ENCODE measurements at places on chromosomes 4 and X.

GRCh38 chrX:23631136-23631535 lies 36.2 kb upstream of the PRDX4 start:
- DNase-seq: no peak

GRCh38 chr4:142378179-142378578 lies 467.9 kb downstream of the INPP4B start:
- DNase-seq: no peak

DNA sequence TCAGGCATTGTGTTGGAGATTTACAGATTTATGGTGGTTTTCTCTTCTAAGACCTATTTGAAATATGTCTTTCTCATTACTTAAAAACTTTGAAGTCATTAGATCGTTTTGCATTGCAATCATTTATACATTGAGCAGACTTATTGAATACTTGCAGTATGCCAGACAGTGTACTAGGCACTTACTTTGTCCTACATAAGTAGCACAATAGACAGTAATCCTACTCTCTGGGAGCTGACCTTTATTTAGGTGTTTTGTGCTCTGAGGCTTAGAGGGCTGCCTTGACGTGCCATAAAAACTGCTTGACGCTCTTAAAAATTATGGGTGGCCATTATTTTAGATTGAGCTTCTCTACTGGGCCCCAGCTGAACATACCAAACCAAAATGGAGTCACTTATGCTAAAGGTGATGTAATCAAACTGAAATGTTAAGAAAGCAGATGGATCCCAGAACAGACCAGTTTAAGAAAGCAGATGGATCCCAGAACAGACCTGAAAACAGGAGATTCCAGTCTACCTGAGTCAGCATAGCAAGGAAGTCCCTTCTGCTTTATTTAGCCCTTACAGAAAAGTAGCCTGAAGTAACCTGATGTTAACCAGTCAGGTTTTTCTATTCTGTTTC lies 42.4 kb downstream of the PTTG2 start:
- no peak for DNase-seq

GRCh38 chr4:184280591-184281071 lies 63.0 kb upstream of the ENPP6 start:
- no peak for DNase-seq

DNA sequence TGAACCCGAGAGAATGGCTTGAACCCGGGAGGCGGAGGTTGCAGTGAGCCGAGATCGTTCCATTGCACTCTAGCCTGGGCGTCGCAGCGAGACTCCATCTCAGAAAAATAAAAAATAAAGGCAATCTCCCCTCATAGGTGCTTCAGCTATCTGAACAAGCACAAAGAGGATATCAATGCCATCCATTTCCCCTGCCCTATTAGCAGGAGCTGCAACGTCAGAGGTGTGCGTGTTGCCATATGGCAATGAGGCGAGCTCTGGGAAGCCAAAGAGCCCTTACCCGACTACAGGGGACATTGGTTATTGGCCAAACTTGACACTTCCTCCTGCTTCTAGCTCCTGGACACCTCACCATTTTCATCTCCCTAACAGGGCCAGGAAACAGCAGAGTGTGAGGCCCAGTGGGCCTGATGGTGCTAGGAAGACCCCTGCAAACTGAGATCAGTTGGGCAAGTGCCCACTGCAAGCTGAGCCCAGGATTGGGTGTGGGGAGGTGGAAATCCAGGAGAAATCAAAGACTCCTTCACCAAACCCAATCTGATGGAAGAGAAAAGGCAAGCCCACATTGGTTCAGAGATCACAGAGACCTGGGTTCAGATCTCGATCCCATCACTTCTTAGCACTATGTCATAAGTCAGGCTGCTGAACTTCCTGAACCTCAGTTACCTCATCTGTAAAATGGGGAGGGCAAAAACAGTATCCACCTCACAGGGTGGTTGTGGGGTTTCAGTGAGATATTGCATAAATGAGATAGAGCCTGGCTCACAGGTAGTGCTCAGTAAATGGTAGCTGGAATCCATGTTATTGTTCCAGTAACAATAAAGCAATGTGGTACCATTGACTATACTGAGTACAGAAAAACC lies 21.2 kb downstream of the SLC25A5 start:
- DNase-seq: no peak

GRCh38 chr4:82782626-82783345 lies 15.8 kb downstream of the SCD5 start:
- DNase-seq: no peak
